ENCODE measurements at places on chromosomes 4 and X.

GRCh38 chrX:82141942-82142341, 940.0 kb downstream of the SH3BGRL start:
- no peak for DNase-seq

- DNase-seq: no peak
Observed at GRCh38 chrX:17560385-17560784, 176.9 kb upstream of the SCML1 start.

- no peak for DNase-seq
Observed at GRCh38 chrX:153614818-153615217, 15.9 kb upstream of the CCNQ start.

DNA sequence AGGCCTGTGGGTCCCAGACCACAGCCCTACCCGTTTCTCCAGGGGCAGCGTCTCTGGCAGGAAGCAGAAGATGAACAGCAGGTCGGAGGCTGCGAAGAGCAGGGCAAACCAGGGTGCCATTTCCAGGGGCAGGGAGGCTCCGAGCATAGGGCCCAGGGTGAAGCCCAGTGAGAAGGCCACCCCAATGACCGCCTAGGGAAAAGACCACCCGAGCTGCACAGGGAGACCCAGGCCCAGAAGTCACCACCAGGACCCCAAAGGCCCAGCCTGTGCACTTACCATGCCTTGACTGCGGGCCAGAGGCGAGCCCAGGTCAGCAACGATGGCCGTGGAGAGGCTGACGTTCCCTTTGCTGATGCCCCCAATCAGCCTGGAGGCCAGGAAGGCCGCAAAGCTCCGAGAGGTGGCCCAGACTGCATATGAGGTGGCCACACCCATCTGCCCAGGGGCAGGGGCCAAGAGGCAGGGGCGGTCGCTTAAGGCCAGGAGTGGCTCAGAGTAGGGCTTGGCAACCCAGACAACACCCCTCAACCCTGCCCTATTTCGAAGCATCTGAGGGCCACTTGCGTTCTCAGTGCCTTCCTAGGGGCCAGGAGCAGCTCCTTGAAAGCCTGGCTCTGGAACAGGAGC, 30.8 kb downstream of the NOP14 start:
- no peak for DNase-seq

DNA sequence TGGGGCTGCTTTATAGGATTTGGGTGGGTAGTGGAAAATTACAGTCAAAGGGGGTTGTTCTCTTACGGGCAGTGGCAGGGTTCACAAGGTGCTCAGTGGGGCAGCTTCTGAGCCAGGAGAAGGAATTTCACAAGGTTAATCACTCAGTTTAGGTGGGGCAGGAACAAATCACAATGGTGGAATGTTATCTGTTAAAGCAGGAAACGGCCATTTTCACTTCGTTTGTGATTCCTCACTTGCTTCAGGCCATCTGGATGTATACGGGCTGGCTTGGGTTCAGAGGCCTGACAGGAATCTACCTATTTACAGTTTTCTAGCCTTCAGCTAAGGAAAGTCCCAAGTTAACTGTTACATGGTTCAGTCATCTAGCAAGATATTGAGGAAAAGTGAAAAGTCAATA, 1003.5 kb downstream of the STPG2 start:
- DNase-seq: no peak

DNA sequence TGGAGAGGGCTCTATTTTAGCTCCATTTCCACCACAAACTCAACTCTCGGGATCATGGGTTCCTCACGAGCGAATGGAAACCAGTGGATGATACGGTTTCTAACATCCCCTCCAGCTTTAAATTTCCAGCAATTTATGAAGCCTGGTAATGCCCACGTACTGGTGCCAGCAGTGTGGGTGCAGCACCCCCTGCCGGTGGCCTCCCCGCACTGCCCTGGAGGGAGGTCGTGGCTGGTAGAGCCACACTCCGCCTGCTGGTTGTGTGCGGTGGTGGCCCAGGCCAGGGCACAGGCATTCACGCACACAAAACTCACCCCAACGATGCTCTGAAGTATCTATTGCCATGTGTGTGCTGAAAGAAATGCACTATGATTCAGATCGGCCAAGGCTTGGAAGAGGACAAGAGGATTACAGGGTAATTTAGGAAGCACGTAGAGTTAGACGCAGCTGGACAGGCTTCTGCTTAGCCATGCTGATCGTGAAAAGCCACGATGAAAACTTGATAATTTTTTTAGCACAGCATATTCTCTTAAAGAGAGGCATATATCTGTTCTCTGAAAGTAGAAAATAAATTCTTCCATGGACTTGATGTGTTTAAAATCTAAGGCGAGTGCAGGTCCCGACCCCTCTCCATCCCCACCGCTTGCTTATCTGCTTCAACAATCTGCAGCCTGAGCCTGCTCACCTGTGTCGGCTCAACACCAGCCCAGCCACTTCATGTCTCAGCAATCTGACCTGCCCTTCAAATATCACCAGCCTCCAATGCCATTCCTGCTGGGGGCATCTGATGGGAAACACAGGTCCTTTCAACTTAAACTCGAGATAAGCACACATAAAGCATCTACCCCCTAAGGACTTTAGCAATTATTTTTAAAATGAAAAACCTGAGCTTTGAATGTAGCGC, 59.1 kb downstream of the SCD5 start:
- peak; percentile 58 for DNase-seq

GRCh38 chr4:128859887-128860677, 50.6 kb downstream of the JADE1 start:
- no peak for DNase-seq

- no peak for DNase-seq
Observed at GRCh38 chrX:20224814-20225487, 41.8 kb downstream of the RPS6KA3 start.

GRCh38 chr4:177107288-177107921, 202.3 kb upstream of the NEIL3 start:
- no peak for DNase-seq

- DNase-seq: no peak
Observed at GRCh38 chr4:177483271-177483670, 41.0 kb upstream of the AGA start.

GRCh38 chr4:108170631-108171338, 2.1 kb upstream of the LEF1 start:
- no peak for DNase-seq

GRCh38 chrX:46333550-46333949, 211.7 kb downstream of the ZNF674 start:
- no peak for DNase-seq

DNA sequence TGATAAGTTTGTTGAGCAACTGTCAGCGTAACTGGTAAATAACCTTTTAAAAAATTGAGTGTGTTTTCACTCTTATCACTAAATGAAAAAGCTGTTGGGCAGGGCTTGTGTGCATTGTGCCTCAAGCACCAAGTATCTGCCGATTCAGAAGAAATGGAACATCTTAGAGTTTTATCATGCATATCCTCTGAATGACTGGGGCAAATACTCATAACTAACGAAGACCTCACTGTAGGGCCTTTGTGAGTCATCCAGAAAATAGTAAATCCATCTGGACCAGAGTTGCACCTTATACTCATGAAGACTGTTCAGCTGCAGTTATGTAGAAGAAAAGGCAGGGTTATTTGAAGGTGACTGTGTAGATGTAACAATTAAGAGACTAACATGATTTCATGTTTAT, 222.1 kb downstream of the CAMK2D start:
- DNase-seq: no peak

DNA sequence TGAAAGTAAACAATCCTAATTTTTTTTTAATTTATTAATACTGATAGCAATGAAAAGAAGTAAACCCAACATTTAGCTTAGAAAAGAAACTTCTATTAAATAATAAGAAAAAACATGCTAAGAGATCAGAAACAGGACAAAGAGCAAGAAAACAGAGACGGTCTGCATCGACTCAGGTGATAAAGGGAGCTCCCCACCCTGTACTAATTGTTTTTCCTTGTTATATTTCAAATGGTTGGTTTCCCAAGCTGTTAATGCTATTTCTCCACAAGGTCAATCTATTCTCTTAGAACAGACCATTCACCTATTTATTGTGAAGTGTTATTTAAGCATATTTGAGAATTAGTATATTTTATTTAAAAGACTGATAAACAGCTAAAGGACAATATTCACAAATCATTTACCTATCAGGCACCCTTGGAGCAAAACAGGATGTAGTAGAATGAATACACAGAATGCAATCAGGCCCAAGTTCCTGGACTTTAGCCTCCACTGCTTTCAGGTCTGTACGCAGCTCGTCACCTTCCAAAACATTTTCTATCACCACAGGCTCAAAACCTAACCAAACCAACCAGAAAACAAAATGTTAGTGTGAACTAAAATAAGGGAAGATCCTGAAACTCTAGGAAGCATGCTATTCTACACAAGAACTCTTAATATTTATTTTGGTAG, 5.5 kb downstream of the SEPSECS start:
- DNase-seq: no peak

- no peak for DNase-seq
Observed at GRCh38 chr4:36277533-36277932, 3.9 kb upstream of the DTHD1 start.

DNA sequence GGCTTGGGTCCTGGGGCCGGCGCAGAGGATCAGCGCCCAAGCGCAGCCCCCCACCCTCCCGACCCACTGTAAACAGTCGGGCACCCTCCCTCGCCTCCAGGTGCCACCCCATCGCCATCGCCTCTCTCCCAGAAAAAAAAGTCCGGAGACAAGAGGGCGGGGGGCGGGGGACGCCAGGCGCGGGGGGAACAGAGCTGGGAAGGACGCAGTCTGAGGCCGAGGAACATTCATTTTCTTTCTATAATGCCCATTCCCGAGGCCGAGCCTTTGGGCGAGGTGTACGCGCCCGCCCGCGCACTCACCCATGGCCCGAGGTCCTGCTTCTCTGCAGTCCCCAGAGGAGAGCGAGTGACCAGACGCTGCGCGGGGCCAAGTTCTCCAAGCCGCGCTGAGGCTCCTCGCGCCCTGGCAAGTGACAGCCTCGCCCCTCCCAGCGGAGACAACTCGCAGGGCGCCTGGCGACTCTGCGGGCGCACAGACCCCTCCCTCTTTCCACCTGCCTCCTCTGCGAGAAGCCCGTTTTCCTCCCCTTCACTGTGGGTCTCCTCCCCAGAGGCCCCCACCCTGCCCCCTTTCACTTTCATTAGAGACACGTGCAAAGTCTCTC, 63.5 kb upstream of the WDR17 start:
- DNase-seq: peak; percentile 25

GRCh38 chr4:177386278-177386815, 55.9 kb downstream of the AGA start:
- DNase-seq: no peak

- DNase-seq: no peak
Observed at GRCh38 chr4:145436796-145437195, 44.9 kb upstream of the SMAD1 start.

DNA sequence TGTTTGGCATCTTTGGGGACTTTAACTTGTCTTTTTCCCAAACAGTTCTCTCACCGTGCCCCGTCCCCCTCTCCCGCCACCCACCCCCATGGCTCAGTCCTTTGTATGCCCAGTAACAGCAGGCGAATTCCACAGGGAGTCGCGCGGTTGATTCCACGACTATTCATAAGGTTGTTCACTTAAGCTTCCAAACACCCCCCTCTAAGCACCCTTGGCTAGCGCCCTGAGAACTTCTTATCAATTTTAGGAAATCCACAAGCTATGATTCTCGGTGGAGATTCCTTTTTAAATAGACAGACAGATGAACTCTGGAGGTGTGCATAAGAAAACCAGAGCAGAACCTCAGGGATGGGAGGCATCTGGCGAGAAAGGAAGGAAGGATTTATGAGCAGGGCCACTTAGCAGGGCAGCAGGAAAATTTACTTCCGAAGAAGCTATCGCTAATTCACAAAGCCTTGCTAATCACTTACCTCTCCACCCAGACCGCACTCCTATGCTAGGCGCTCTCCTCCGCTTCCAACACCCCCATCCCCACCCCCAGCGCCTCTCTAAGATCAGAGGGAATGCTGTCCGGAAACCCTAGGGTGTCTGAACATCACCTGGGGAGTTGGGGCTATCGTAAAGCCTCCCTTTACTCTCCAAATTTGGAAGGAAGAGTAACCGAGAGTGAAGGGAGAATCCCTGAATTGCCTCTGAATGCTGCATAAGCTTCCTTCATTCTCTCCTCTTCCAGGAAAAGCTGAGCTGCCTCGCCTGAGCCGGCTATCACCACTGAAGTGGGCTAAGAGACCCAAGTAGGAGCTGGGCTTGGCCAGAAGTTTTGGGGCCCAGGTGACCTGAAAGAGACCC, 1.7 kb downstream of the UNC5C start:
- DNase-seq: no peak

- no peak for DNase-seq
Observed at GRCh38 chrX:9134366-9134765, 100.4 kb upstream of the FAM9B start.

GRCh38 chrX:826448-826847, 195.9 kb downstream of the SHOX start:
- no peak for DNase-seq

DNA sequence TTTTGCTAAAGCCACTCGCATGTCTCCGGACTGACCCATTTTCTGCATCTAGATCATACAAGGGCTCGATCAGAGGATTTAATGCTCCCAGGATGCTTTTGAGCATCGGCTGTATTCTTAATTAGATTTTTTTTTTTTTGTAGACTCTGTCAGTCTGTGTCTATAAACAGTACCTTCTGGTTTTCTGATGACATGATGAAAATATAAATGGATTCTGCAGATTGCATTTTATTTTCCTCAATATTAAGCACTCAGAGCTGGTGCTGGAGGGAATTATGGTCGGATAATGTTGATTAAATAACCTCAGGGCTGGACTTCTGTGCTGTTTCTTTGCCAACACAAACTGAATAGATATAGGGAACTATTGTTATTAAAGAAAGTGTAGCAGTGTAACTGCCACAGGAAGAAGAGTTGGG, 57.1 kb upstream of the LIMCH1 start:
- DNase-seq: no peak

DNA sequence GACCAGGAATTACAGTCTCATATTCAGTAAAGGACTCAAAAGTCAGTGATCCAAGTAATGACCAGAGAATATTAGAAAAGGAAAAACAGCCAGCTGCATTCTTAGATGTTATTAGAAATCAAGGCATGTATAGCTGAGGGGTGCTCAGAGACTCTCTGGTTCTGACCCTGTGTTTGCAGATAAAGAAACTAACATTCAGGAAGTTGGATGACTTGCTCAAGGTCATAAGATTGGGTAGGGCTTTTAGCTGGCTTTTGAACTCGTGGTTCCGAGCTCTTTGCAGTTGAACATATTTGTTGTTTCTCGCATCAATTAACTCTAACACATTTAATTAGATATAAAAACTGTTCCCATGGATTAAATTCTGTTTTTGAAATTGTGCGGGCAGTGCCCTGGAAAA, 62.5 kb upstream of the ENPP6 start:
- DNase-seq: no peak
